ENCODE measurements at places on chromosomes 1 and 21. TPM values are rescaled to one million over a fixed set of nuclear protein-coding genes. Genes with fewer than 3 reads are reported as not detected.

CLIC6 gene
- polyA plus RNA-seq = 0.81 TPM

DNA sequence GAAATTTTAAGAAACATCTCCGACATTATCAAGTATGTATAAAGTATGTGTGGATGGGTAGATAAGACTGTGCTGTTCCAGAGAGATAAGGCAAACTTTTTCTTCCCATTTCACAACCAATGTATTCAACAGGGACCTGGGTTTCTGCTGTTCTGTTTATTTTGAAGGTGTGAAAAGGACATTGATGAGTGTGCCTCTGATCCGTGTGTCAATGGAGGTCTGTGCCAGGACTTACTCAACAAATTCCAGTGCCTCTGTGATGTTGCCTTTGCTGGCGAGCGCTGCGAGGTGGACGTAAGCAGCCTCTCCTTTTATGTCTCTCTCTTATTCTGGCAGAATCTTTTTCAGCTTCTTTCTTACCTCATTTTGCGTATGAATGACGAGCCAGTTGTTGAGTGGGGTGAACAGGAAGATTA is 174.0 kb downstream of the CRB1 start:
- H3K27me3 ChIP-seq = no peaks in the 10 kb centered on the region
- H3K27ac ChIP-seq = no peak overlapping the region
- H3K4me1 ChIP-seq = no peaks in the 10 kb centered on the region

- DNase-seq = peak; percentile 99
- H3K36me3 ChIP-seq = no peaks in the 10 kb centered on the region
- H3K27me3 ChIP-seq = no peaks in the 10 kb centered on the region
- peak overlapping the region; percentile 73 for H3K27ac ChIP-seq
- H3K4me1 ChIP-seq = peaks cover 3% of the 10 kb centered on the region
- H3K4me3 ChIP-seq = no peak overlapping the region
Measured at GRCh38 chr1:32716312-32717148, 14.0 kb upstream of the SYNC start.

CCDC18 gene
- polyA plus RNA-seq = 6.4 TPM

- peaks cover 3% of the 10 kb centered on the region for H3K4me1 ChIP-seq
- DNase-seq = peak; percentile 89
- no peak overlapping the region for H3K4me3 ChIP-seq
- no peaks in the 10 kb centered on the region for H3K36me3 ChIP-seq
- H3K27ac ChIP-seq = no peak overlapping the region
- H3K27me3 ChIP-seq = no peaks in the 10 kb centered on the region
Measured at GRCh38 chr21:42089093-42089631, 18.0 kb downstream of the UMODL1 start.

DNA sequence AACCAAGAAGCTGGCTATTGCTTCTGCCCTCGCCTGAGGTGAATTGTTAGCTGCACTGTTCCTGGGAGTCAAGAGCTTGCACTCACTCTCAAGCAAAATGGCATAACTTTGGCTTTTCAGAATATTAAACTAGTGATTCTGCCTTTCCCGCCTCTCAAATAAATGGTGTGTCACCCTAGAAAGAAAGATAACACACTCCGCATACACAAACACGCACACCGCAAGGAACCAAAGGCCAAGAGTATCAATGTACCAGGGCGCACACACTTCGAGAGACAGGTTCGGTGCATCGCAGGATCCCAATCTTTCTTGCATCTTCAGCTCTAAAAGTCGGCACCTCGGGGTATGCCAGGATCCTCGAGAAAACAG is 470 bp upstream of the RTCA start:
- peaks cover 19% of the 10 kb centered on the region for H3K36me3 ChIP-seq
- peak overlapping the region; percentile 96 for H3K27ac ChIP-seq
- peak overlapping the region; percentile 75 for H3K4me3 ChIP-seq

- H3K4me1 ChIP-seq = no peaks in the 10 kb centered on the region
- no peaks in the 10 kb centered on the region for H3K36me3 ChIP-seq
Measured at GRCh38 chr1:243799908-243800307, 50.1 kb downstream of the AKT3 start.

ARMH1 gene
- polyA plus RNA-seq = 6.5 TPM

GRCh38 chr1:80769208-80769750 is 1031.5 kb upstream of the ADGRL2 start:
- no peaks in the 10 kb centered on the region for H3K27me3 ChIP-seq
- no peak overlapping the region for H3K27ac ChIP-seq
- H3K36me3 ChIP-seq = no peaks in the 10 kb centered on the region
- H3K4me3 ChIP-seq = no peak overlapping the region

MAP10 gene
- 0.27 TPM for polyA plus RNA-seq

SMG7 gene
- polyA plus RNA-seq = 18.4 TPM

- no peaks in the 10 kb centered on the region for H3K27me3 ChIP-seq
- H3K4me3 ChIP-seq = no peak overlapping the region
- H3K4me1 ChIP-seq = no peaks in the 10 kb centered on the region
- DNase-seq = no peak
Measured at GRCh38 chr1:60560701-60561100, 487.1 kb upstream of the C1orf87 start.

DNA sequence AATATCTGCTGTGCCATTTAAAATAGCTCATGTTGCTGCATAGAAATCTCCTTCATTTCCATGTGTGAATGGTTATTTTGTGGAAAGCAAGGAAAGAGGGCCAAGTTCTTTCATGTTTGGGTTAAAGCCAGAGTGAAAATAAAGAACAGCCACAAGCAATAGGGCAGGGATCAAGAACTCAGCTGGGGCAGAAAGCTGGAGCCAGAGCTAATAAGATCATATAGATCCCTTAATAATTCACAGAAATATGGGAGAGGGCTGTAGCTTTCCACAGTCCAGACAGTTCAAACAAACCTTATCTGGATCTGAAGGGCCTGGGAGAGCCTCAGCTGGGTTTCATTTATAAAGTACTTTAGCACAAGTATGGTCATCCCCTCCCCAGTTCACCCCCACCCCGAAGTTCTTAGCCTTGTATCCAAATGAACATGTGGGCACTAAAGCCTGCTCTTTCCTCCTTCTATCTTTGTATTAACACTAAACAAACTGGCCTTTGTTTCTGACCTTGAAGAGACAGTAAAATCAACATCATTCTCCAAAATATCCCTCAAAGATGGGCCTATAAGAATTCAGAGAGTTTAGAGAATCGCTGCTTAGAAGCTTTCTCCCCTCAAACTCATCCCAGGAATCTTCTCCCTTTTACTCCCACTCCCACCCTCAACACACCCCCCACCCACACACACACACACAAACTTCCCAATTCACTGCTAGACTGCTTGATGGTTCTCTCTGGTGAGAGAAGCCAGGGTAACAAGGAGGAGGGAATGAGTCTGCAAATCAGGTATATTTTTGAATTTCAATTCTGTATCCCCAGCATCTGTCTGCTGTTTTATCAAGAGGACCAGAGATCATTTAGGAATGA is 41.7 kb downstream of the UTP25 start:
- H3K4me3 ChIP-seq = no peak overlapping the region
- H3K27ac ChIP-seq = no peak overlapping the region
- no peak for DNase-seq
- no peaks in the 10 kb centered on the region for H3K27me3 ChIP-seq
- no peaks in the 10 kb centered on the region for H3K36me3 ChIP-seq

GRCh38 chr1:243415663-243416408 is 160.0 kb downstream of the SDCCAG8 start:
- no peak overlapping the region for H3K27ac ChIP-seq
- H3K27me3 ChIP-seq = no peaks in the 10 kb centered on the region
- H3K36me3 ChIP-seq = no peaks in the 10 kb centered on the region
- H3K4me1 ChIP-seq = no peaks in the 10 kb centered on the region
- no peak for DNase-seq

REN gene
- polyA plus RNA-seq = 418 TPM

DNA sequence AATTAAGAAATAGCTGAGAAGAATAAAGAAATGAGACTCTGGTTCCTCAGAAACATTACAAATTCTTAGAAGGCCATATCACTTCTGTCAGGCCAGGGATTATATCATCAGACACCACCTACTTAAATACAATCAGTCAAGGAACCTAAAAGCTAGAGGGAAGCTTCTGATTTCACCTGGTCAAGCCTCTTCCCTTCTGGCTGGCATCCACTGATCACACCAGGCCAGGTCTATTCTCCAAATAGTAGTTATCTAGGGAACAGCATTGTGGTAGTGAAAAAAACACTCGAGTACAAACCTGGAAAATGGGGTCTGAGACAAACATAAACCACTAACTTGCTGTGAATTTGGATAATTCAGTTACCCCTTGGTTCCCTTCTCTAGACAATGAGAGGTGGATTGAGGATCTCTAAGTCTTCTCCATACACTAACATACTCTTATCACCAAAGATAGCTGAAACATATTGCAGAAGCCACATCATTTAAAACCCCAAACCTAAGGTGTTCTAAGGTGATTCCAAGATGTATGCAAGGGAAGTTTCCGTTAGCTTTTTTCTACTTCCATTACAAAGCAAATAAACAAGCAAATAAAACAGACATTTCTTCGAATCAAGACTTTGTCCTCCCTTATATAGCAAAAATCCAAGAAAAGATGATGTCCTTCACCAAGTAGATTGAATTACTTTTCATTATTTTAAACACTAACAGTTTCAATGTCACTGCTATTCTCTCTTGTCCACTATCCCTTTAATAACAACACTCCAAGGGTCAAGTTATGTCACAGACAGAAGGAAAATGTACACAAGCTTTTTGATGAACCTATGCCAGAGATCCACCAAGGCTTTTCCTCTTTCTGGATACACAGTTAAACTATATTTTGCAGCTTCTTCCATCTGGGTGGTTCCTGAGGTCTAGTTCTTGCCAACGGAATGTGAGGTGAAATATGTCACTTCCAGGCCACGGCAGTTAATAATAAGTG is 212.9 kb downstream of the KCNH1 start:
- H3K4me1 ChIP-seq = no peaks in the 10 kb centered on the region
- no peak overlapping the region for H3K4me3 ChIP-seq
- no peaks in the 10 kb centered on the region for H3K36me3 ChIP-seq
- no peaks in the 10 kb centered on the region for H3K27me3 ChIP-seq
- no peak for DNase-seq

GRCh38 chr1:240831191-240831631 is 219.3 kb upstream of the GREM2 start:
- H3K36me3 ChIP-seq = no peaks in the 10 kb centered on the region
- no peaks in the 10 kb centered on the region for H3K4me1 ChIP-seq

GRCh38 chr1:155313261-155313660 is 4.6 kb downstream of the FDPS start:
- H3K4me1 ChIP-seq = peaks cover 2% of the 10 kb centered on the region
- no peak for DNase-seq
- H3K4me3 ChIP-seq = no peak overlapping the region
- no peak overlapping the region for H3K27ac ChIP-seq

DNA sequence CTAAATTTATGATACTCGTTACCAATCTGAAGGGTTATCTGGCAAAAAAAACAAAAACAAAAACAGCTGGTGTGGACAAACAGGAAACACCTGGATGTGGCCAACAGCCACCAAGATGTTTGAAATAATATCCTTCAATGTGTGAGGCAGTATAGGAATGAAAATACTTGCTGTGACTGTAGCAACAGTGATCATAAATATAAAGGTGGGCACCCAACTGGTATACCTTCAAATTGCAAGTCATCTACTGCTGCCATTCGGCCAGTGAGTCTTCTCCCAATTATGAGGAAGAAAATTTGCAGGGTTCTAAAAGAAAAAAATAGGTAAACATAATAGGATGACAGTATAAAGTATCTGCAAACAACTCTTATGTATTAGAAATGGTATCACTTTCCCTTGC is 916 bp downstream of the YIPF1 start:
- no peak for DNase-seq
- H3K4me3 ChIP-seq = peak overlapping the region; percentile 99
- H3K36me3 ChIP-seq = no peaks in the 10 kb centered on the region
- H3K27ac ChIP-seq = no peak overlapping the region
- no peaks in the 10 kb centered on the region for H3K27me3 ChIP-seq

GRCh38 chr1:9844756-9845155 is 21.0 kb upstream of the CLSTN1 start:
- no peak overlapping the region for H3K27ac ChIP-seq
- no peaks in the 10 kb centered on the region for H3K27me3 ChIP-seq
- no peaks in the 10 kb centered on the region for H3K36me3 ChIP-seq
- H3K4me1 ChIP-seq = peaks cover 16% of the 10 kb centered on the region
- DNase-seq = no peak
- H3K4me3 ChIP-seq = no peak overlapping the region

SPRR5 gene
- polyA plus RNA-seq = not detected

GRCh38 chr1:56202186-56202585 is 377.2 kb downstream of the PLPP3 start:
- no peak overlapping the region for H3K4me3 ChIP-seq
- H3K4me1 ChIP-seq = no peaks in the 10 kb centered on the region
- DNase-seq = no peak
- no peaks in the 10 kb centered on the region for H3K27me3 ChIP-seq
- H3K36me3 ChIP-seq = no peaks in the 10 kb centered on the region
- no peak overlapping the region for H3K27ac ChIP-seq

Measured in small intestine (tissue), 16 donors.